D721Med (cell line): ENCODE measurements at places on chromosomes 4 and X.

GRCh38 chr4:172899861-172900260, 268.8 kb upstream of the GALNT7 start:
- no peak for DNase-seq

- no peak for DNase-seq
Observed at GRCh38 chr4:112253382-112254000, 21.9 kb downstream of the AP1AR start.

- no peak for DNase-seq
Observed at GRCh38 chr4:153469031-153469430, 2.9 kb downstream of the TMEM131L start.

GRCh38 chr4:148152868-148153625, 289.2 kb downstream of the NR3C2 start:
- DNase-seq, result no peak

- DNase-seq, result no peak
Observed at GRCh38 chr4:153909672-153910071, 120.8 kb upstream of the SFRP2 start.

- no peak for DNase-seq
Observed at GRCh38 chr4:47639531-47639930, 154.5 kb downstream of the ATP10D start.

- DNase-seq, result no peak
Observed at GRCh38 chr4:96175871-96176270, 336.0 kb downstream of the PDHA2 start.

- DNase-seq, result no peak
Observed at GRCh38 chr4:39365360-39365759, 802 bp downstream of the RFC1 start.

DNA sequence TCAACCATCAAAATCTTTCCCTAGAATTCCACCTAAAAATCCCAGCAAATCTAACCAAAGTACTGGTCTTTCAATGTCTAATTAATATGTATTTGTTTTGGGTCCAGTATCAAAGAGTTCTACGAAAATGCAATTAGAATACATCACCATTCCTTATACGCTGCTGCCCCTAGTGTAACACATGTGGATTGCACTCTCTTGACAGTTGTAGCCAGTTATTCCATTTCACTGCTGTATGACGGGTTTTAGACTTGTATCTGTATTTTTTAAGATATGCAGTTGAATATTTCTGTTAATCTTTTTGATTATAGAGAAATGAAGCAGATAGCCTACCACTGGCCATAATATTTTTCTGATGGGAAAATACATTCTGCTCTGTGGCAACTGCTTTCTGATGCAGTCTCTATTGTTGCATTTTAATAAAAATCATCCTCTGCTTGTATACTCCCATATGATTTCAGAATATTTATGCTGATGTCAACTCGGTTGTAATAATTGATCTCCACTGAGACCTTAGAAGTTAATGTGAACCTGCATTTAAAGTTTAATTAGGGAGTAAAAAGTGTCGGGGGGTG, 17.1 kb upstream of the PAGE2B start:
- no peak for DNase-seq

- no peak for DNase-seq
Observed at GRCh38 chrX:19883878-19884277, 3.5 kb downstream of the SH3KBP1 start.

- DNase-seq, result no peak
Observed at GRCh38 chr4:150773729-150774449, 191.9 kb downstream of the MAB21L2 start.

DNA sequence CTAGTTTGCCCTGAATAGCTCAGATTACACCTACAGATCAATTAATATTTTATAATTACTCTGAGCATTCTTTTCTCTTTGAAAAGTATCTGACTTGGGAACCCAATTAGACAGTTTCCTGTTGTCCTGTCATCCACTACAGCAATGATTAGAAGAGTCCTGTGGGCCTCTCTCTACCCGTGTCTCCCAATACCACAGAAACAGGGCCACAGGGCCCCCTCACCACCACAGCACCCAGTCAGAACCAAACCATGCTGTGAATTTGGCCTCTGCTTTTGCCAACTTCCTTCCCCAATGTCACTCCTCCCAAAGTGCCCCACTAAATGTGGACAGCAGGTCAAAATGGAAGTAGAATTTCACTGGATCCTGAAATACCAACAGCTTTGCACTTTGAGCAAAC, 10.3 kb downstream of the USP46 start:
- DNase-seq, result no peak

- no peak for DNase-seq
Observed at GRCh38 chrX:1860936-1861594, 246.2 kb downstream of the ASMT start.

DNA sequence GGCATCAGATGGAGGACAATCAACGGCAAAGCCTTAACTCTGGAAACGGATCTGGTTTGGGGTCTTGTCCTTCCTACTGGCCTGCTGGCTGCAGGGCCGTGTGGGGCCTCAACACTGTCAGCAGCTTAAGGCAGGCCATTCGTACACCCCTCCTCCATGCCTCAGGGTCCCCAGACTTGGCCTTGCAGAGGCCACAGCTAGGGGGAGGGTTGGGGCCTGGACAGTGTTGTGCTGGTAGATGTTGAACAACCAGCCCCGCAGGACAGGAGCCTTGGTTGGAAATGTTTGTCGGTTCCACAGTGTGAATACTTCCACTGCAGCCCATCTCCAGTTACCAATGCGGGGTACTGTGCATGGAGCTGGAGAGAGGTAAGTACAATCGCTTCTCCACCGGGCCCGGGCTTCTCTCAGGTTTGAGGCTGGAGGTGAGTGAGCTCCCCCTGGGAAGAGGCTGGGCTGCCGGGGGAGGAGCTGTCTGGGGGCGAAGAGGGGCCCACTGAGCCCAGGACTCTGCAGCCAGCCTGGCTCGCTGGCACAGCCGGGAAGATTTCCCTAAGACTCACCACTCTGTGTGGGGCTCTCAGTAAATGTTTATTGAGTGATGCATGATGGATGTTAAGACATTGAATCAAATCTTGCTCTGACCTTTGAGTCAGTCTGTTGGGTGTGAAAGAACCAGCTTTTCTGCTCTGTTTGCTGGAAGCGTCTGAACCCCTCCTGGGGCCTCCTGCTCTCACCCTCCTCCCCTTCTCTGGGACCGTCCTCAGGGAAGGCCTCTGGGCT, 19.7 kb upstream of the GPR78 start:
- DNase-seq, result no peak

DNA sequence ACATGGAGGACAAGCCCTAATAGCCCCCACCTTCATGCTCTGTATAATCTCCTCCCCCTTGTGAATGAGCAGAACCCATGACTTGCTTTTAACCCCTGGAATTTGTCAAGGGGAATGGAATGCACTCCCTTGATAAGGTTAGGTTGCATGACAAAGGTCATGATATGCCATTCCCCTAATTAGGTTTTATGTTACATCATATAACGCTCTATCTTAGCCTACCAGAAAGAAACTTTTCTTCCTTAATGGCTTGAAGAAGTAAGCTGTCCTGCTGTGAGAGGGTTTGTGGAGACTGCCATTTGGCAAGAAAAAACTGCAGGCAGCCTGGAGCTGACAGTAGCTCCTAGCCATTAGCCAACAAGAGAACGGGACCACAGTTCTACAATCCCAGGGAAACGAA, 399.8 kb upstream of the MAD2L1 start:
- no peak for DNase-seq

- no peak for DNase-seq
Observed at GRCh38 chr4:37082912-37083311, 161.6 kb upstream of the NWD2 start.

- DNase-seq, result no peak
Observed at GRCh38 chrX:40877887-40878286, 142.5 kb upstream of the MED14 start.

GRCh38 chrX:1468250-1468772, 15.6 kb upstream of the ASMTL start:
- DNase-seq, result no peak

DNA sequence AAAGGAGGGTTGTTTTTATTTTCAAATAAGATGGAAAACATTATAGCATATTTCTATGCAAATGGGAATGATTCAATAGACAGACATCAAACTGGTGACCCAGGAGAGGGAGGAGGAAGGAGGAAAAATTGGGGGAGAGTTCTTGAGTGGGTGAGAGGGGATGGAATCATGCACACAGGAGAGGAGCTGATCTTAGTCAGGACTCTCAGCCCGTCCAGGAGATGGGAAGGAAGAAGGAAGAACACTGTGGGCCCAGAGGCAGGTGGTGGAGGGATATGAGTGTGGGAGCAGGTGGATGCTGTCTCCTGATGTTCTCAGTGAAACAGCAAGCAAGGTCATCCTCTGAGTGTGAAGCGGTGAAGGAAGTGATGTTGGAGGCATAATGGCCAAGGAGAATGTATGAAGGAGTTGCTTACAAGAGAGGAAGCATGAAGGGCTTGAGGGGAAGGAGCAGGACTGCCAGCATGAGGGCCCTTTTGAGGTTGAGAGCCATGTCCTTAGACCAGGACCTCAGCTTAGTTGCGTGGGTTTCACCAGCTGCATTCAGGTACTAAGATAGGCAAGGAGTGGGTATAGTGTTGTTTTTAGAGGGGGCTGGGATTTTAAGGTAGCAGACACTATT, 161.7 kb upstream of the NAP1L5 start:
- DNase-seq, result no peak

- no peak for DNase-seq
Observed at GRCh38 chrX:45479196-45479834, 278.6 kb upstream of the DIPK2B start.

- DNase-seq, result peak; percentile 95
Observed at GRCh38 chr4:742742-743311, 37.2 kb downstream of the PCGF3 start.

DNA sequence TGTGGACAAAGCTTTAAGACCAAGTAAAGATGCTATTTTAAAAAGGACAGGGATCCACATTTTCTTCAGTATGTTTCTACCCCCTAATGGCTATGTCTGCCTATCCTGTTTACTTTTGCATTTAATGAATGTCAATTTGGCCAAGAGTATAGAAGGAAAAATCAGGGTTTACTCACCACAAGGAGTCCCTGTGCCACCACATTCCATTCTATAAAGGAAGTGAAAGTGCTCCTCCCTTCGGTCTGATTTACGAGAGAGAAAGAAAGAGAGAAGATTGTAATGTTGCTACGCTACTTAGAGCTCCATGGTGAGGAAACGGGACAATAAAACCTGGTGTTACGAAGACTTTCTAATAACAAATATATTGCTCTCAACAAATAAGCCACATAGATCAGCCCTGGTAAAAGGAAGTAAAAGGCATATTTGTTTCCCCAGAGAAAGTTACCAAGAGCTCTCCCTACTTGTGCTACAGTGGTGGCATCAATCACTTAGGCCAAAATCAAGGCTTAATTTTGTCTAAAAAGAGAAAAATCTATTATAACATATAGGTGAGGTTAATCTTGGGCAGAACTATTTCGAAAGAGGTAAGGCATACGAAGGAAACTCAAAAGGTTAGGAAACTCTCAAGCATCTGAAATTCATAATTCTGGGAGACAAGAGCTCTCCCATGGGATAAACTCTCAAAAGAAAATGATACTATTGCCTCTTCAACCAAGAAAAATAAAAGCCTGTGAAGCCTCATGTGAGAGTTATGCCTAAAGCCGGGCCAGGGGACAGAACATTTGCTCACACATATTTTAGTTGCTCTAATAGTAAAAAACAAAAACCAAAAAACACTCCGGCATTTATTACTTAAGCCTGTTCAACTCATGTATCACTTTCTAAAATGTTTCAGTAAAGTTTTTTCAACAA, 29.5 kb downstream of the TAPT1 start:
- DNase-seq, result no peak

DNA sequence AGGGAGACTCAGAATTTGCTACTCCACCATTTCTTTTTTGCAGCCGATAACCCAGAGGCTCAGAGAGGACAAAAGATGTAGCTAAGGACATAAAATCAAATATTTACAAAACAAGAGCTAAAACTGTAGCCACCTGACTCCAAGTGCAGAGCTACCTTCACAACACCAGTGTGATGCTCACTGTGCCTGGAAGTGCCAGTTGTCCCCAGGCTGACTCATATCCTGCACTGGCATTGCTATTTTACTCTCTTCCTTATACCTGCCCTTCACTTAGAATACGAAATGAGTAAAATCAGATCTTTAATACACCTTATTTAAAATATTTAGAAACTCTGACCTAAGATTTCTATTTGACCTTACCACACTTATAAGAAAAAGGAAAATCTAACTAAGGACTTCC, 39.5 kb downstream of the SLC7A11 start:
- no peak for DNase-seq

GRCh38 chr4:1310031-1310795, 20.5 kb downstream of the MAEA start:
- DNase-seq, result no peak

DNA sequence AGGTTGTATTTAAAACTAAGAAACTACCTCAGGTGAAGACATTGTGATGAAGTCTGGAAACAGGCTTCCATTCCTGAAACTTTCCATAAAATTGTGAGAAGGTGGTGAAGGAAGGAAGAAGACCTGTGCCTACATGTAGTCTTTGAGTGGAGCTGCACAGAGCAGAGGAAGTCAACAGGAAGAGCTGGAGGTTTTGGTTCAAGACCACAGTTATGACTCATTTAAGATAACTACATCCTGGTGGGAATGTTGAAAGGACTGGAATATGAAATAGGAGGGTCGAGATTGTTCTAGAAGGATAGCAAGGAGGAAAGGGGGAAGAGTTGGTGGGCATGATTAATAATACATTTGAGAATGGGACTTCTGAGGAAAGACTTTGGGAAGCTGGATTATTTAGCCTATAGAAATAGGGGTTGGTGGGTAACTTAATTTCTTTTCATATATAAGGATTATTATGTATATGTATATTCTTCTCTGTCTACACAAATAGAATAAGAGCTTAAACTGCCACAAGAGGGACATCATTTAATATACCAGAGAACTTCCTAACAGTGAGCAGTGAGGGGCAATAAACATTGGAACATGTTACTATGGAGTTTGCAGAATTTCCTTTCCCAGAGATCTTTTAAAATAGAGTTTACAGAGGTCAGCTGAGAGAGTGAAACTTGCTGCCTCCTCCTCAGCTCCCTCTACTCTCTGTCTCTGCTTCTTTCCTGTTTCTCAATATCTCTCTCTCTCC, 23.5 kb downstream of the AWAT2 start:
- DNase-seq, result no peak

- no peak for DNase-seq
Observed at GRCh38 chr4:55682295-55682694, 46.2 kb upstream of the NMU start.

- no peak for DNase-seq
Observed at GRCh38 chr4:110092646-110093045, 105.8 kb downstream of the ELOVL6 start.

GRCh38 chrX:37662181-37662580, 23.4 kb upstream of the XK start:
- DNase-seq, result no peak

GRCh38 chrX:108221301-108221864, 129.8 kb downstream of the ATG4A start:
- DNase-seq, result no peak

DNA sequence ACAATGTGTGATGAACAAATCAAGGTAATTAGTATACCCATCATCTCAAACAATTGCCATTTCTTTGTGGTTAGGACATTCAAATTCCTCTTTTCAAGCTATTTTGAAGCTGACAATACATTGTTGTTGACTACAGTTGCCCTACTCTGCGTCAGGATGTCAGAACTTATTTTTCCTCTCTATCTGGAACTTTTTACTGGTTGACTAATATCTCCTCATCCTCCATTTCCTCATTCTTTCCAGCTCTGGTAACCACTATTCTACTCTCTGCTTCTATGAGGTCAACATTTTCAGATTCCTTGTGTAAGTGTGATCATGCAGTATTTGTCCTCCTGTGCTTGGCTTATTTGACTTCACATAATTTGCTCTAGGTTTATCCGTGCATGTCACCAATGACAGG, 240.5 kb upstream of the HS3ST1 start:
- DNase-seq, result no peak
